ENCODE measurements at places on chromosomes 5 and 9. TPM values are rescaled to one million over a fixed set of nuclear protein-coding genes. Genes with fewer than 3 reads are reported as not detected.

CCL28 gene
- 0.30 TPM for polyA plus RNA-seq

SLC25A2 gene
- polyA plus RNA-seq, result not detected

CDH9 gene
- not detected for polyA plus RNA-seq

ADGRV1 gene
- polyA plus RNA-seq, result not detected

SLC6A3 gene
- 0.06 TPM for polyA plus RNA-seq

LHX2 gene
- polyA plus RNA-seq, result 0.10 TPM

PRR16 gene
- polyA plus RNA-seq, result 4.0 TPM

ACER2 gene
- polyA plus RNA-seq, result 1.5 TPM

GRCh38 chr5:110549301-110549700 lies 177.2 kb downstream of the TMEM232 start:
- no peak overlapping the region for H3K27ac ChIP-seq
- no peaks in the 10 kb centered on the region for H3K4me1 ChIP-seq
- DNase-seq, result no peak
- no peaks in the 10 kb centered on the region for H3K27me3 ChIP-seq
- no peaks in the 10 kb centered on the region for H3K36me3 ChIP-seq
- no peak overlapping the region for H3K4me3 ChIP-seq

DNA sequence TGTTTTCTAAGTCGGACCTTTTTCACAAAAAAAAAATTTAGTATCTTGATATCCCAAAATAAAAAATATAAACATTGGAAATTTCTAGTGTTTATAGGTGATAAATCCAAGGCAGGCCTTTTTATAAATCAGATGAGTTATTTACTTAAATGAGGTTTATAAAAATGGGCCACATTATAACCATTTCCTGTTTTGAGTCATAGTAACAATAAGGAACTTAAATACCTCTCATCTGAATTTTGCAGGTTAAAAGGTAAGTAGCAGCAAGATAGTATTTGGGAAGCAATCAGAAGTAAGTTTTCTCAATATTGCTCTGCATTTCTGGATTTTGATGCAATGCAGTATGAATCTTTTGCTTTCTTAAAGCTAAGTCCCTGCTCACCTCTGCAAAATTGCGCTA lies 3.9 kb downstream of the SPTAN1 start:
- H3K27ac ChIP-seq, result no peak overlapping the region
- H3K36me3 ChIP-seq, result no peaks in the 10 kb centered on the region
- DNase-seq, result no peak
- H3K27me3 ChIP-seq, result no peaks in the 10 kb centered on the region

GRCh38 chr9:20215552-20215951 lies 406.7 kb downstream of the MLLT3 start:
- no peak overlapping the region for H3K4me3 ChIP-seq
- H3K4me1 ChIP-seq, result no peaks in the 10 kb centered on the region
- no peaks in the 10 kb centered on the region for H3K36me3 ChIP-seq

GRCh38 chr5:65288657-65289056 lies 193.1 kb downstream of the ADAMTS6 start:
- H3K4me3 ChIP-seq, result no peak overlapping the region
- H3K27me3 ChIP-seq, result no peaks in the 10 kb centered on the region
- H3K36me3 ChIP-seq, result no peaks in the 10 kb centered on the region

- peaks cover 9% of the 10 kb centered on the region for H3K4me1 ChIP-seq
- no peak overlapping the region for H3K4me3 ChIP-seq
- DNase-seq, result no peak
These were observed 30.6 kb upstream of the TTC1 start for GRCh38 chr5:159978358-159978757.

DNA sequence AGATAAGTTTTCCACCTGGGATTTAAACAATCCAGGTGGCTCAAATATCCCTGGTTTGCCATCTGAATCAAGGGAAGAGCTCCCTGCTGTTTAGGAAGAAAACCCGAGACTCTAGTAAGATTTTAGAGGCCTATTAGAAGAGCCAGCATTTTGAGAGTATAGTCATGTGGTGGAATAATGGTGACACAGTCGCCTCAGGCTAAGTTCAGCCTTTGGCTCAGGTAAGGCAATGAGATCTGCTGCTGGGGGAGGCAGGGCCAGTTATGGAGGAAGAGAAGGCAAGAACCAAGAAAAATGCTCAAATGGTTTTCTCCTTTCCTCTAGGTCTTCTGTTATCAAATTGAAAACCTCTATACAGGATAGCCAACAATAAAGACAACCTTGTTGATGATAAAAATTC lies 16.2 kb downstream of the RAD1 start:
- no peak for DNase-seq
- no peaks in the 10 kb centered on the region for H3K27me3 ChIP-seq
- no peak overlapping the region for H3K4me3 ChIP-seq
- no peaks in the 10 kb centered on the region for H3K4me1 ChIP-seq

- DNase-seq, result no peak
- H3K27ac ChIP-seq, result no peak overlapping the region
- H3K4me1 ChIP-seq, result no peaks in the 10 kb centered on the region
- no peak overlapping the region for H3K4me3 ChIP-seq
These were observed 11.8 kb downstream of the TMEM161B start for GRCh38 chr5:88256872-88257271.

DNA sequence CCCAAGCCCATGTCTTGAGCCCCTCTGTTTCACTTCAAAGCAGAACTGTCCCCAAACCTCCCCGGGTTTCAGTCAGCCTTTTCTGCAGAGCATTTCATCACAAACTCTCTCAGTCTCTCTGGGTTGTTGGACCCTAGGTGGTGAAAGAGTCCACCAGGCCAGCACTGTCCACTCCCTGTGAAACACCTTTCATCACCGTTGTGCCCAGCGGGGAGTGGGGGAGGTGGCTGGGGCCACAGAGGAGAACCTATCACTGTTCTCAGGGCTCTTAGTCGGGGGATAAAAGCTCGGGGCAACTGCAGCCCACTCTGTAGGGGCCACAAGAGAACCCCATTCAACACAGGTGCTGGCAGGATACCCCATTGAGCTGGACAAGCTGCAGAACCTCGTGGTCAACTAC lies 5.4 kb upstream of the RABL6 start:
- H3K36me3 ChIP-seq, result no peaks in the 10 kb centered on the region
- H3K4me3 ChIP-seq, result no peak overlapping the region
- H3K4me1 ChIP-seq, result peaks cover 31% of the 10 kb centered on the region
- H3K27me3 ChIP-seq, result peaks cover 52% of the 10 kb centered on the region

DNA sequence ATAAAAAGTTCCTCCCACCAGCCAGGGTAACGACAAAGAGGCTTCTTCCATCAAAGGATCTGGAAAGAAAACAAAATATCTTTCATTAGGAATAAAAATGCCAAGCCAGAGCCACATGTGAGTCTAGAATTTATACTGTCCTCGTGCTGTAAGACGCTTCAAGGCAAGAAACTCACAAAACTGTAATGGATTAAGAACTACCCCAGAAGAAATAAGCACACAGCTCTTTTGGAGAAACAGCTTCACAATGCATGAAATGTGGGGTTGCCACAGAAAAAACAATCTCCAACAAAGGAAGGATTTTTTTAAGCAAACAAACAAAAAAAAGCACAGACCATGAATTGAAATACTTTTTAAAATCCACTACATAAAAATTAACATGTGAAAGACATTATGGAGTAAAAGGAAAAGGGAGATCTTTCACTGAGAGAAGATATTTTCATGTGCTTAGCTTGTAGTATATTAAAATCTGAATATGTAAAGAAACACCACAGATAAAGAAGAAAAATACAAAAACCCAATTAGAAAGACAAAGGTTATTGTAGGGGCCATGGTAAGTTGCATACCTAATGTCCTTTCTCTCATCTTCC lies 140.5 kb upstream of the NFIL3 start:
- H3K27me3 ChIP-seq, result no peaks in the 10 kb centered on the region
- H3K4me1 ChIP-seq, result no peaks in the 10 kb centered on the region
- no peak for DNase-seq

- DNase-seq, result no peak
- H3K27me3 ChIP-seq, result no peaks in the 10 kb centered on the region
- H3K4me1 ChIP-seq, result no peaks in the 10 kb centered on the region
- no peak overlapping the region for H3K4me3 ChIP-seq
- no peak overlapping the region for H3K27ac ChIP-seq
These were observed 56.5 kb upstream of the RAI14 start for GRCh38 chr5:34599471-34600117.

DNA sequence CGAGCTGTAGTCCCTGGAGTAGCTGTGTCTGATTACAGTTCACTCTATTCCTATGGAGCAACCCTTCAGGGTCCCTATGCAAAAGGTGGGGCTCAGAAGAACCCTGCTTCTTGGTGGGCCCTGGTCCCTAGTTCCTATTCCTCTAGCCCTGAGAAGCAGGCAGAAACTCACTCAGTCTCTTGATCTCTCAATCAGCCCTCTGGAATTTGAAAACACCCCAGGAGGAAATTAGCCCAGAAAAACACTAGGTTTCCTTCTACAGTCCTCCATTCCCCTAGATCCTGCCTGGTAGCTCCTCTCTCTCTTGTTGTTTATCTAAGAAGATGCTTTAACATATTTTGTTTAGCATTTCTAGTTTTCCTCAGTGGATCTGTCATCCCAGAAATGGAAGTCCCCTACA lies 7.6 kb downstream of the RGS3 start:
- H3K27me3 ChIP-seq, result no peaks in the 10 kb centered on the region
- H3K36me3 ChIP-seq, result no peaks in the 10 kb centered on the region
- no peak overlapping the region for H3K4me3 ChIP-seq
- H3K4me1 ChIP-seq, result peaks cover 5% of the 10 kb centered on the region
- no peak overlapping the region for H3K27ac ChIP-seq

DNA sequence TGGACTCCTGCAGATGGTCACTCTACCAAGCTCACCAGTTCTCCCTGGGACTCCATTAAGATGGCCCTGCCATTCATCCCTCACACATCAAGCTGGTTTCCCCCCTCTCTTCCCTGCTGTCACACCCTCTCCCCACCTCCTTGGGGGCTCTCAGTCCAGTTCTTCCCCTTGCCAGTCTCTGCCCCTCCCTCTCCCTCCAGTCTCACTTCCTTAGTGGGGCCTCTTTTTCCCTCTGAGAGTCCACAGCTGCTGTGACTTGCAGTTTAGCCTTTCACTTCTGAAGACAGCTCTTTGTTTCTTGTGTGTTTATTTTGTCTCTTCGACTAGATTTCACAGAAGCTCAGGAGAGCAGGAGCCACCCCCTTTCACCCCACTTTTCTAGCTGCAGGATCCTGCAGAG lies 10.5 kb downstream of the DOCK2 start:
- no peaks in the 10 kb centered on the region for H3K36me3 ChIP-seq
- no peaks in the 10 kb centered on the region for H3K27me3 ChIP-seq
- no peak overlapping the region for H3K4me3 ChIP-seq

- H3K27ac ChIP-seq, result no peak overlapping the region
- H3K4me3 ChIP-seq, result no peak overlapping the region
- no peaks in the 10 kb centered on the region for H3K27me3 ChIP-seq
- DNase-seq, result no peak
- H3K4me1 ChIP-seq, result no peaks in the 10 kb centered on the region
These were observed 32.0 kb downstream of the HAVCR1 start for GRCh38 chr5:157026789-157027424.

GRCh38 chr5:140165101-140165922 lies 9.7 kb upstream of the CYSTM1 start:
- H3K27me3 ChIP-seq, result no peaks in the 10 kb centered on the region
- H3K4me1 ChIP-seq, result peaks cover 16% of the 10 kb centered on the region
- DNase-seq, result no peak

- H3K4me1 ChIP-seq, result no peaks in the 10 kb centered on the region
- no peaks in the 10 kb centered on the region for H3K36me3 ChIP-seq
- no peaks in the 10 kb centered on the region for H3K27me3 ChIP-seq
- no peak overlapping the region for H3K4me3 ChIP-seq
- no peak overlapping the region for H3K27ac ChIP-seq
These were observed 845.3 kb upstream of the PTPRD start for GRCh38 chr9:11457825-11458790.

- H3K27me3 ChIP-seq, result no peaks in the 10 kb centered on the region
- no peak overlapping the region for H3K27ac ChIP-seq
- no peaks in the 10 kb centered on the region for H3K36me3 ChIP-seq
- no peak for DNase-seq
- peaks cover 2% of the 10 kb centered on the region for H3K4me1 ChIP-seq
These were observed 135.5 kb downstream of the CCDC192 start for GRCh38 chr5:127838661-127839060.

DNA sequence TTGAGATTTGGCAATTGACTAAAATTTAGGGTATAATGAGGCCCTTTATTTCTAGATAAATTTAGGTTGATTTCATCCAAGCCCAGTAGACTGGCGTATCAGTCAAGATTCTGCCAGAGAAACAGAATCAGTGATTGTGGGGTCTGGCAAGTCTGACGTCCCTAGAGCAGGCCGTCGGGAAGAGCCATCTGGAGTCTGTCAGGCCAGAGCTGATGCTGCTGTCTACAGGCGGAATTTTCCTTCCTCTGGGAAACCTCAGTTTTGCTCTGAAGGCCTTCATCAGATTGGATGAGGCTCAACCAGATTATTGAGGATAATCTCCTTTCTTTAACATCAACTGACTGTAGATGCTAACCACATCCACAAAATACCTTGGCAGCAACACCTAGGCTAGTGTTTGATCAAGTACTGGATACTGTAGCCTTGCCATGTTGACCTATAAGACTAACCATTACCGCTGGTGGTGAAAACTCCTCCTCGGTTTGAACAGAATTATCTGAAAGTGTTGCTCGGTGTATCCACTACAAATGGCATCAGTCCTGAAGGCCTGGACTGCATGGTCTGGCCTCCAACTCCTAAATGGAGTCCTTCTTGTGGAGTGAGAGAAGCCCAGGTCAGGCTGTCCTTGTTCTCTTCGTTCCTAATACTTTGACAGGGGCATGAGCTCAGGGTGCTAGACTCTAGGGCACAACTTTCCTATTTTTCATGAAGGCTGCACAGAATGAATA lies 83.2 kb upstream of the ANKH start:
- H3K27ac ChIP-seq, result no peak overlapping the region
- H3K4me1 ChIP-seq, result peaks cover 10% of the 10 kb centered on the region
- no peaks in the 10 kb centered on the region for H3K36me3 ChIP-seq
- DNase-seq, result no peak

GRCh38 chr9:133306242-133307204 lies 29.5 kb downstream of the SURF6 start:
- no peaks in the 10 kb centered on the region for H3K27me3 ChIP-seq
- no peak overlapping the region for H3K4me3 ChIP-seq

DNA sequence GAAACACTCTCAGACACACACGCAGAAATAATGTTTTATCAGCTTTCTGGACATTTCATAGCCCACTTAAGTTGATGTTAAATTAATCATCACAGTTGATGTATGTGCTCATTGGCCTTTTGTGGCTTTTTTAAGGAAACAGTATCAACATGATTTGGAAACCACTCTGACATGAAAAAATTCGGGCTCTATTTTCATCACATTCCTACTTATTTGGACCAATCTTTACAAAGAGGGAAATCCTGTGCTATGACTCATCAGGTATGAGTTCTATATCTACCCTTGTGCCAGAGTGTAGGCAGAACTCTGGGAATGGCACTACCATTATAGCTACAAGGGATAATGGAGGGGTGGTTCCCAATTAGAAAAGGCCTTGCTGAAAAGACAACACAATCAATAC lies 388.4 kb upstream of the PTGER4 start:
- H3K36me3 ChIP-seq, result no peaks in the 10 kb centered on the region
- H3K4me1 ChIP-seq, result no peaks in the 10 kb centered on the region
- H3K27ac ChIP-seq, result no peak overlapping the region
- H3K4me3 ChIP-seq, result no peak overlapping the region
- no peaks in the 10 kb centered on the region for H3K27me3 ChIP-seq
- no peak for DNase-seq
